Muscle of leg (tissue), 16 donors: ENCODE measurements at places on chromosomes 12 and 14. TPM values are rescaled to one million over a fixed set of nuclear protein-coding genes. Genes with fewer than 3 reads are reported as not detected.

DNA sequence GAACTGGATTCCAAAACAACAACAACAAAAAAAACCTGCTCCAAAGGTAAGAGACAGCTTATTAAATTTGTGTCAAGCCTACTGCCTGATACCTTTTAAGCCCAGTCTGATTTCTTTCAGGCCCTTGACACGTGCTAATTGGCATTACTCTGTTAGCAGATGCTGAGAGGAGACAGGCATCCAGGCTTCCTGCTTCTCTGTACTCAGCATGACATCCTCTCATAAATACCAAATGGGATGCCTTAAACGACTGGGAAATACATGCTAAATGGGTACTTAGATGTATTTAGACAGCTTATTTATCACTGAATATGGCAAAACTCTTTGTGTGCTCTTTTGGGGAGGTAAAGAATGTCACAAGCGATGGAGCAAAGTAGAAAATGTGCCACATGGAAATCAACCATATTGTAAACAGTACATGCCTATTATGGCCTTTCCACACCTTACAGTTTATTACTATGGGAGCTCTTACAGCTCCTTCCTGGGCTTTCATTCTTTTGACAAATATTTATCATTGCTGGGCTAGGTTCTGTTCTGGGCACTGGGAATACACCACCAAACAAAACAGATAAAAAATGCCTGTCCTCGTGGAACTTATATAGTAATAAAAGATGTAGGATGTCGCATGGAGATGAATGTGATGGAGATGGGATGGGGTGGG lies 11.5 kb upstream of the PCED1B start:
- H3K36me3 ChIP-seq = no peaks in the 10 kb centered on the region
- DNase-seq = no peak
- H3K4me1 ChIP-seq = no peaks in the 10 kb centered on the region
- H3K4me3 ChIP-seq = no peak overlapping the region
- H3K27ac ChIP-seq = no peak overlapping the region
- peaks cover 2% of the 10 kb centered on the region for H3K27me3 ChIP-seq

DNA sequence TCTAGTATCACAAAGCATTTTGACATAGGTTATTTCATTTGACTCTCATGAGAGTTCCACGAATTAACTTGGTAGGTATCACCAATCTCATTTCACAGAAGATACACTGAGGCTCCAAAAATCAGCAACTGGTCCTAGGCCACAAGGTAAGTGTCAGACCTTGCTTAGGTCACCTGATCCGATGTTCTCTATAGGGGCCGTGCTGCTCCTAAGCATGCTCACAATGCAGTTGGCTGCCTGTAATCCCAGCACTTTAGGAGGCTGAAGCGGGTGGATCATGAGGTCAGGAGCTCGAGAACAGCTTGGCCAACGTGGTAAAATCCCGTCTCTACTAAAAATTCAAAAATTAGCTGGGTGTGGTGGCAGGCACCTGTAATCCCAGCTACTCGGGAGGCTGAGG lies 78.7 kb upstream of the FOXN3 start:
- H3K36me3 ChIP-seq = peaks cover 6% of the 10 kb centered on the region
- no peak overlapping the region for H3K27ac ChIP-seq

GRCh38 chr14:83208341-83208740 lies 1674.7 kb upstream of the SEL1L start:
- H3K4me3 ChIP-seq = no peak overlapping the region
- no peak for DNase-seq
- no peak overlapping the region for H3K27ac ChIP-seq
- no peaks in the 10 kb centered on the region for H3K36me3 ChIP-seq
- H3K4me1 ChIP-seq = no peaks in the 10 kb centered on the region

- no peak overlapping the region for H3K27ac ChIP-seq
- peaks cover 29% of the 10 kb centered on the region for H3K36me3 ChIP-seq
- no peak for DNase-seq
- no peaks in the 10 kb centered on the region for H3K4me1 ChIP-seq
Measured at GRCh38 chr12:106975098-106975497, 11.8 kb downstream of the MTERF2 start.

The VSX2 gene
- total RNA-seq = not detected

DNA sequence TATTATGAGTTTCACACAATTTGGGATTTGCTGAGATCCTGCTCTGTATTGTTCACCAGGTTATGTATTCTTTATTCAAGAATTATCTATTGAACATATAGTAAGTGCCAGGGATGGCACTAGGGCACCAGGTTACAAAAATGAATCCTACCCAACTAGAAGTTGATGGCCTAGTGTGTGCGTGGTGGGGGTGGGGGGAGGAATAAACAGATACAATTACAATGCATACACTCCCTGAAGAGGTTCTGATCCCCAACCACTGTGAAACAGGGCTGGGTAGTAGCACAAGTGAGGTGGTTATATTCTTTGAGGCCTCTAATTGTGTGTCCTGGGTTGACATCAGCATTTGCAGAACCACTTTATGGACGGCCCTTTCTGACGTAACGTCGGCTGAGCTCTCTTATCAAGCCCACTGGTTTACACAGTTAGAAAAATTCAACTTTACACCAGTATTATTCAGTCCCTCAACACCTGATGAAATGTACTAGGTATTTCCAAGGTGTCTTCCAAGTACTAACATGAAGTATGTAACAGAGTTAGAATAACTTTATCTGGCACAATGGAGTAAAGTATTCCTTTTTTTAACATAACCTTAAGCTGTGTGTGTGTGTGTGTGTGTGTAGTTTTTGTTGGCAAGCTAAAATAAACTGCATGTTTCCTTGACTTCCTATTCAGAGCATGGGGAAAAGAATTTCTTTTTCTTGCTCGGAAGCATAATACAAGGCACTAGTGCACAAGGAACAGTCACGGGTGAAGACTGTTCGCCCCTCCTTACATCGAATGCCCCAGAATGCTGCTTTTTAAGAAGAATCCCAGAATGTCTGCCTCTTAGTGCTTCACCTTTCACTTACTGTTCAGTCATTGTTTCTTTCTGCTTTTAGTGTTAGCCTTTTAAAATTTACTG lies 8.1 kb upstream of the GLRX5 start:
- no peak for DNase-seq
- H3K27ac ChIP-seq = no peak overlapping the region
- no peaks in the 10 kb centered on the region for H3K36me3 ChIP-seq
- H3K4me3 ChIP-seq = no peak overlapping the region
- no peaks in the 10 kb centered on the region for H3K27me3 ChIP-seq

DNA sequence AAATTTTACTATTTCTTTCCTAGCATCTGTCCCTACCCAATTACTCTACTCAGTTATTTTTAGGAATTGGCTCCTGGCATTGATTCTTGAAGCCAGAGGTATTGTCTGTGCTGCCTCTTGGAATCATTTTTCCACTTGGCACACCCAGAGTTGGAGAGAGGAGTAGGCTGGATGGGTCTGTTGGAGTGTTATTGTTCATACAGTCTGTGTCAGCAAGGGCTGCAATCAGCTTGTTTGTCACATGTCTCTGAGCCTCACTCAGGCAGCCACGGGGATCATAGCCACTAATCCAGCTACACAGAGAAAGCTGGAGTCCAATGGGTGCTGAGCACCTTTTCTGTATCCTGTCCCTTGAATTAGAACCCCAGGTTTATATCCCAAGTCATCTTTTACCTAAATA lies 176.0 kb upstream of the DYRK2 start:
- peaks cover 10% of the 10 kb centered on the region for H3K4me1 ChIP-seq
- no peak overlapping the region for H3K27ac ChIP-seq
- DNase-seq = peak; percentile 85

- H3K27ac ChIP-seq = no peak overlapping the region
- H3K4me3 ChIP-seq = no peak overlapping the region
- no peaks in the 10 kb centered on the region for H3K27me3 ChIP-seq
- no peaks in the 10 kb centered on the region for H3K36me3 ChIP-seq
- H3K4me1 ChIP-seq = peaks cover 11% of the 10 kb centered on the region
Measured at GRCh38 chr12:32104572-32105355, 1.9 kb upstream of the BICD1 start.

- DNase-seq = no peak
- H3K27ac ChIP-seq = no peak overlapping the region
- H3K36me3 ChIP-seq = no peaks in the 10 kb centered on the region
- no peaks in the 10 kb centered on the region for H3K27me3 ChIP-seq
- no peaks in the 10 kb centered on the region for H3K4me1 ChIP-seq
Measured at GRCh38 chr12:9626821-9627220, 19.1 kb upstream of the KLRB1 start.

- no peaks in the 10 kb centered on the region for H3K27me3 ChIP-seq
- no peak overlapping the region for H3K4me3 ChIP-seq
- H3K36me3 ChIP-seq = no peaks in the 10 kb centered on the region
Measured at GRCh38 chr14:32336702-32337101, 7.6 kb downstream of the AKAP6 start.

The TCL1A gene
- total RNA-seq = 0.40 TPM

DNA sequence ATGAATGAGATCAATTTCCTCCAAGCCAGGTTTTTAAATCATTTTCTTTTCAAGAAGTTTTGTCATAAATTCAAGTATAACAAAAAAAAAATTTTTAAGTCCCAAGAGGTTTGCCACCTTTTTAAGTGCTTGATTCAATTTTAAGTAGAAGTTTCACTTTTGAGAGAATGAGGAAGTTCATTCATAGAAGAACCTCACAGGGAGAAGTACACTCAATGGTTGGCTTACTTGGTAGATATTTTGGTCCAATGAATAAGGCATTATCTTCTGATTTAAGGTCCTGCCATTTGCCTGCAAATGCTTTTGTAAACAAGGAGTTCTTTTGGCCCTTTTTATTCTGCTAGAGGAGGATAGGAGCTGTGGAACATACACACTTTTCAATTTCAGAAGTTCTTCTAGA lies 96.7 kb upstream of the NOVA1 start:
- no peaks in the 10 kb centered on the region for H3K27me3 ChIP-seq
- no peak overlapping the region for H3K4me3 ChIP-seq
- no peaks in the 10 kb centered on the region for H3K4me1 ChIP-seq

The DEPDC4 gene
- 1.6 TPM for total RNA-seq

DNA sequence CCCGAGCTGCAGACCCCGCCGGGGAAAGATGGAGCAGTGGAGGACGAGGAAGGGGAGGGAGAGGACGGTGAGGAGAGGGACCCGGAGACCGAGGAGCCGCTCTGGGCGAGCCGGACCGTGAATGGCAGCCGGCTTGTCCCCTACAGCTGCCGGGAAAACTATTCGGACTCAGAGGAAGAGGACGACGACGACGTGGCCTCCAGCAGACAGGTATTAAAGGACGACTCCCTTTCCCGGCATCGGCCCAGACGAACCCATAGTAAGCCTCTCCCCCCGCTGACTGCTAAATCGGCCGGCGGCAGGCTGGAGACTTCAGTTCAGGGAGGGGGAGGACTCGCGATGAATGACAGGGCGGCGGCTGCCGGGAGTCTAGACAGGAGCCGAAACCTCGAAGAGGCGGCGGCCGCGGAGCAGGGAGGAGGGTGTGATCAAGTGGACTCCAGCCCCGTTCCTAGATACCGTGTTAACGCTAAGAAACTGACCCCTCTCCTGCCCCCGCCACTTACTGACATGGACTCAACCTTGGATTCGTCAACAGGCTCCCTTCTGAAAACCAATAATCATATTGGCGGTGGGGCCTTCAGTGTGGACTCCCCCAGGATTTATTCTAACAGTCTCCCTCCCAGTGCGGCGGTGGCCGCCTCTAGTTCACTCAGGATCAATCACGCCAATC lies 962 bp downstream of the LEMD3 start:
- H3K36me3 ChIP-seq = no peaks in the 10 kb centered on the region
- no peaks in the 10 kb centered on the region for H3K27me3 ChIP-seq
- H3K4me1 ChIP-seq = peaks cover 12% of the 10 kb centered on the region
- peak overlapping the region; percentile 56 for H3K4me3 ChIP-seq

The RDH11 gene
- 43.3 TPM for total RNA-seq

DNA sequence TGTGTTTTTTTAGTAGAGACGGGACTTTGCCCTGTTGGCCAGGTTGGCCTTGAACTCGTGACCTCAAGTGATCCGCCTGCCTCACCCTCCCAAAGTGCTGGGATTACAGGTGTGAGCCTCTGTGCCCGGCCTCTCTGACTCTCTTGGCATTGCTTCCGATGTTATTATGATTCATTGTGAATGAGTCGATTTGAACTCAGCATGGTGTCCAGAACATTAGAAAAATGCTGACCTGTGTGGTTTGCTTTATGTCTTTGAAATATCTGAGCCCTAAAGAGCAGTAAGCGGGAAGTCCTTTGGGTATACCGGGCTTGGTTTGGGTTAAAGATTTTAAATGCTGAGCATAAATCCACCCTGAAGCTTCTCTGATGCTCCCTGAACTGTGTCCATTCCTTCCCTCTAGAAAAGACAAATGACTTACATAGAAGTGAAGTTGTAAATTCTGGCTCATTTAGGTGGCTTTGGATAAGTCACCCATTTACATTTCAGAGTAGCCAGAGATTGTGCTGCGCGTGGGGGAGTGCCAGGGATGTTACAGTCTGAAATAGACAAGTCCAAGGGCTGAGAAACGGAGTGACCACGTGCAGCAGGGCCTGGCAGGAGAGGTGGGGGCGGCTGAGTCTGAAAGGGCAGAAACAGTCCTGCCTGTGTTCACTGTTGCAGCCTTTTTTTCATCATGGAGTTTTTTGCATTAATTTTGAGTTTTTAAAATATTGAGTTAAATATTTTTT lies 39.6 kb downstream of the SLC15A4 start:
- no peak for DNase-seq
- H3K4me1 ChIP-seq = no peaks in the 10 kb centered on the region

The TSHR gene
- total RNA-seq = 0.31 TPM

GRCh38 chr12:119864591-119864990 lies 12.5 kb downstream of the CIT start:
- H3K4me1 ChIP-seq = no peaks in the 10 kb centered on the region
- peaks cover 5% of the 10 kb centered on the region for H3K36me3 ChIP-seq
- H3K4me3 ChIP-seq = no peak overlapping the region
- no peak overlapping the region for H3K27ac ChIP-seq
- no peaks in the 10 kb centered on the region for H3K27me3 ChIP-seq
- no peak for DNase-seq

The ITFG2 gene
- total RNA-seq = 26.5 TPM
